LoVo (cell line): ENCODE measurements at places on chromosomes 4 and X.

GRCh38 chrX:4627414-4627813 is 914.0 kb upstream of the PRKX start:
- no peak for DNase-seq

DNA sequence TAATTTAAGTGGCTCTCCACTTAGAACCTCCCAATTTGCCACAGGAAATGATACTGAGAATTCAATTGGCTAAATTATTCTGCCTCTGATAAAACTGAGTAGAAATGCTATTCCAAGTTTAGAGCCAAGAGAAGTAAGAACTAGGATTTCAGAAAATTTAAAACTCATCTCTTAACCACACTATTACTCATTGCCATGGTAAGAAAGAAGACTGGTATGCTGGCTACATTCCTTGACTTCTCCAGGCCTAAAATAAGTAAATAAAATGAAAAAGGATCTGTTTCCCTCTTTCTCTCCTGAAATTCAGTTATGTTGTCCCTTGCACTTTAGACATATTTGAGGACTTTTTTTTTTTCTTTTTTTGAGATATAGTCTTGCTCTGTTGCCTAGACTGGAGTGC is 23.3 kb downstream of the ZNF280C start:
- no peak for DNase-seq

DNA sequence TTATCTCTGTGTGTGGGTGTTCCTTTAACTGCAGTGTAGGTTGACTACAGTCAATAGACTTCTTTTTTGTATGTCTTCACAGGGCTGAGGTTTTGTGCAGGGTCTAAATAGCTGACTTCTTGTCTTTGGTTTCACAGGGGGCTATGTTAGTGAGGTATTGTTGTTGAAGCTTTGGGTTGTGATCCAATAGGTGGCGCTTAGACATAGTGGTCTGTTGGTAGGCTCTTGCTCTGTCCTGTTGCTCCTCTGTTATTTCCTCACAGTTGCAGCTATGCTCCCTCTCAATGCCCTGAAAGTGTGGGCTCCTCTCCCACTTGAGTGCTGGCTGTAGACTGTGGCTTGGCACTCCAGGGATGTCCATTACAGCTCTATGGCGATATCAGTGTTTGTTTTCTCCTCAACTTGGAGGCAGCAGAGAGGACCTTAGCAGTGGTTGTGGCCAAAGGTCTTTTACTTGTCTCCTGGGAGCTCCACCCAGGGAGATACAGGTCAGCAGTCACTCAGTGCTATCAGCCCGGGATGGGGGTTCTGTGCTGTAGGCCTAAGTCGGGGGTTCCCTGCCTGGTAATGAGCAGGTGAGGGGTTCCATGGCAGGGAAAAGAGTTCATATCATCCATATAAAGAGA is 14.0 kb downstream of the POF1B start:
- no peak for DNase-seq

DNA sequence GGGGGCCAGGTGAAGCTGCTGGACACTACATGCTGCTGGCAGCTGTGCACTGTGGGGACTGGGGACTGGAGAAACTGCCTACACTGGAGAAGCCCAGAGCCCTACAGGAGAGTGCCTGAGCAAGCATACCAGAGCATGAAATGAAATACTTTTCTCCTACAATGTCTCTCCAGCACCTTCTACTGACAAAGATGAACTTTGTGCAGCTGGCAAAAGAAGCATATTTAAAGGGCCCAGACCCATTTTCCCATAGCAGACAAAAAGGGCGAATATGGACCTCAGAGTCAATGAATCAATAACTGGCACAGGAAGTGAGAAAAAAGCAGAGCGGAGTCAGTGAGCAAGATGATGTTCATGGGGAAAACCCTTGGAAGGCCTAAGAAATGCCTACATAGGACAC is 30.9 kb upstream of the GK start:
- DNase-seq = no peak

- DNase-seq = no peak
These were observed 6.3 kb downstream of the SFRP2 start for GRCh38 chr4:153782581-153782980.

GRCh38 chrX:29792335-29792734 is 423.0 kb upstream of the MAGEB2 start:
- DNase-seq = no peak

GRCh38 chr4:112732142-112732541 is 95.2 kb downstream of the LARP7 start:
- DNase-seq = no peak

DNA sequence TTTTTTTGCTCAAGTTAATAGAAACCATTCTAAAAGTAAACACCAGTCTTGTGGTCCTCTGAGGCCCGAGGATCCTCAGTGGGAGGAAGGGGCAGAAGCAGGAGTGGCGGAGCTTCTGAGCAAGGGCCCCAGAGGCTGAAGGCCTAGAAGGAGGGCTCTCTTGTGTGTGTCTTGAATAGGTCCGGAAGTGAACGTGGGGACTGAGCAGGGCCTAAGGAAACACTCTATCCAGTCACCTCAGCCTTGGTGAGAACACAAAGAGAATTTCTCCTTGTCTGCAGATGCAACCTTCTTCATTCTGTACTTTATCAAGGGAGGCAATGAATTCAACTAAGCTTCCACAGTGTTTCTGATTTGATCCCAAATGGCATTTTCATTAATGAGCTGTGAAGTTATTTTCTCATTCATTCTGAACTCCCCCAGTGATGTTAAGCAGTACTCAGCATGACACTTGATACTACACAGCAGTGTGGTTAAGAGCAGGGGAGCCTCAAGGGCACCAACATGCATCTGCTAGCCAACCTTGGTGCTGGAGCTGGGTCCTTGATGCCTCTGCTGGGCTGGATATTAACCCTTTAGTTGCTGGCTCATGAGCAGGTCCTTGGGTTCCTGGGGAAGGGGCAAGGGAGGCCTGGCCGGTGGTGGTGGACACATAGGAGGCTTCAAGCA is 64.7 kb downstream of the RBM47 start:
- no peak for DNase-seq

DNA sequence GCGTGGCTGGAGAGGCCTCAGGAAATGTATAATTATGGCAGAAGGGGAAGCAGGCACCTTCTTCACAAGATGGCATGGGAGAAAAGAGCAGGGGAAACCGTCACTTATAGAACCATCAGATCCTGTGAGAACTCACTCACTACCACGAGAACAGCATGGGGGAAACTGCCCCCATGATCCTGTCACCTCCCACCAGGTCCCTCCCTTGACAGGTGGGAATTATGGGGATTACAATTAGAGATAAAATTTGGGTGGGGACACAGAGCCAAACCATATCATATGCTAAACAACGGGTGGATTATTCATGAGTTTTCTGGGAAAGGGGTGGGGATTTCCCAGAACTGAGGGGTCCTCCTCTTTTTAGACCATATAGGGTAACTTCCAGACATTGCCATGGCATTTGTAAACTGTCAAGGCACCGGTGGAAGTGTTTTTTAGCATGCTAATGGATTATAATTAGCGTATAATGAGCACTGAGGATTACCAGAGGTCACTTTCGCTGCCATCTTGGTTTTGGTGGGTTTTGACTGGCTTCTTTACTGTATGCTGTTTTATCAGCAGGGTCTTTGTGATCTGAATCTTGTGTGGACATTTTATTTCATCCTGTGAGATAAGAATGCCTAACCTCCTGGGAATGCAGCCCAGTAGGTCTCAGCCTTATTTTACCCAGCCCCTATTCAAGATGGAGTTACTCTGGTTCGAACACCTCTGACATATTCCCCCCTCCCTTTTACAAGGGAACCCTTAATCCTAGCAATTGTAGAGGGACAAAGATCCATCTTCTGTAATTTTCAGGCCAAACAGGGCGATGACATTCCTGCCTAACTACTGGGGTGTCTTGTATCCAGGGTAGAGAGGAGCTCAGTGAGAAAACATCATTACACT is 27.6 kb upstream of the ZNF81 start:
- no peak for DNase-seq

DNA sequence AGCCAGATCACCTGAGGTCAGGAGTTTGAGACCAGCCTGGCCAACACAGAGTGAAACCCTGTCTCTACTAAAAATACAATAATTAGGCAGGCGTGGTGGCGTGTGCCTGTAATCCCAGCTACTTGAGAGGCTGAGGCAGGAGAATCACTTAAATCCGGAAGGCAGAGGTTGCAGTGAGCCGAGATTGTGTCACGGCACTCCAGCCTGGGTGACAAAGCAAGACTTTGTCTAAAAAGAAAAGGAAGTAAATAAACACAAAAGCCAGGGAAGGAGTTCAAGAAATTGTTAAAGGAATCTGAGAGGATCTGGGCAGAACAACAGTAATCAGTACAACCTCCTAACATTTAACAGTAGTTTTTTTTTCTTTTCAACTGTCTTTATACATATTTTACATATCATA is 48.7 kb upstream of the ARHGEF6 start:
- DNase-seq = no peak

DNA sequence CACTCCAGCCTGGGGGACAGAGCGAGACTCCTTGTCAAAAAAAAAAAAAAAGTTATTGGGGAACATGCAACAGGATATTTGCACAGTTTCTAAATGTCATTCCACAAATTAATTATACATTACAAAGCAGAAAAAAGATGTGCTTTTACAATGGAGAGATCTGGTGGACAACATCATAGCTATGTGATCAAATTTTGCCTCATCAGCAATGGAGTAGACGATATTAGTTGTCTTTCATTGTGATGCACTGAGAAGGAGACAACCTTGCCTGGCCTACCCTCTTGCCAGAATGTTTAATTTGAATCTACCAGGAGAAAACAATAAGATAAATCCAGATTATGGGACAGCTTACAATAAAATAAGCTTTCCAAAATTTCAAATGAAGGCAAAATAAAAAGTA is 30.5 kb upstream of the BLTP1 start:
- no peak for DNase-seq

DNA sequence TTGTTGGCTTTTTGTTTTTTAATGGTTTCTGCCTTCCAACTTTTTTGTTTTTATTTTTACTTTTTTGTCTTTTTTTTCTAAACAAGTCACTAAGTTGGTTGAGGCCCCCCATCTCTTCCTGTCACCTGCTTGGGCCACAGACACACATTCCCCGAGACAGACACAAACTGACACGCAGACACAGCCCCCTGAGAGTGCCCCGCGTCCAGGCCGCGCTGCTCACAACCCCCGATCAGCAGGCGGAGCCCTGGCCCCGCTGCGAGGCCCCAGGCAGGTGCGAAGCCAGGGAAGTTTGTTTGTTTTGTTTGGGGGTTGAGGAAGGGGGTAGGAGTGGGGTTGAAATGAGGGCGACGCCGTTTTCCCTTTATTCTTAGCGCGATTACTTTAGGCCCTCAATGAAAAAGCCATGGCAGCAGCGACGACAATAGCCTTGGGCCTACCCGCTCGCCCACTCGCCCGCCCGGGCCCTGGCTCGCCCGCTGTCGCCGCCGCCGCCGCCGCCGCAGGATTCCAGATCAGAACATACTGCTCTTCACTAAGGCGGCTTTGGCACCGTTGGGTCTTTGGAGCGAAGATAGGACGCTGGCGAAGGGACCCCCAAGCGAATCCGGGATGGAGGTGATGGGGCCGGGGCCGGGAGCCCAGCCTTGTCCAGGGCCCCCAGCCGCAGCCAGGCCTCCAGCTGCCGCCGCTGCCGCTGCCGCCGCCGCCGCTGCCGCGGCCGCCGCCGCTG is 3.1 kb downstream of the PHOX2B start:
- no peak for DNase-seq

- no peak for DNase-seq
These were observed 263.6 kb downstream of the DCTD start for GRCh38 chr4:182653596-182653995.

GRCh38 chr4:143581331-143581946 is 67.9 kb downstream of the SMARCA5 start:
- DNase-seq = no peak

DNA sequence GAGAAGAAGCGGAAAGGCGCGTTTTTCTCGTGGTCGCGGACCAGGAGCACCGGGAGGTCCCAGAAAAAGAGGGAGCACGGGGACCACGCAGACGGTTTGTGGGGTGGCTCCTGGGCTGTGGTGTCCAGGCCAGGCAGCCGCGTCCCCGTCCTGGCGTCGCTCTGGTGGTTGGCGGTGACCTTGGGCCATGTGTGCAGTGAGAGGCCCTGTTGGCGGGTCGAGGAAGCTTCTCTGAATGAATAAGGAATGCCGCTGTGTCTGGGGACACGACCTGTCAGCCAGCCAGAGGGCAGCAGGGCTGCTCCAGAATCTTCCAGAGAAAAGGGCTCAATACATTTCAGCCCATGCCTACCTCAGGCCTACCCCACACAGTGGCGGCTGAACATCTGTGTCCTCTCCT is 24.3 kb upstream of the HGFAC start:
- DNase-seq = no peak

- no peak for DNase-seq
These were observed 6.9 kb downstream of the SORCS2 start for GRCh38 chr4:7199129-7199725.

GRCh38 chr4:22473268-22473667 is 42.6 kb downstream of the ADGRA3 start:
- DNase-seq = no peak

DNA sequence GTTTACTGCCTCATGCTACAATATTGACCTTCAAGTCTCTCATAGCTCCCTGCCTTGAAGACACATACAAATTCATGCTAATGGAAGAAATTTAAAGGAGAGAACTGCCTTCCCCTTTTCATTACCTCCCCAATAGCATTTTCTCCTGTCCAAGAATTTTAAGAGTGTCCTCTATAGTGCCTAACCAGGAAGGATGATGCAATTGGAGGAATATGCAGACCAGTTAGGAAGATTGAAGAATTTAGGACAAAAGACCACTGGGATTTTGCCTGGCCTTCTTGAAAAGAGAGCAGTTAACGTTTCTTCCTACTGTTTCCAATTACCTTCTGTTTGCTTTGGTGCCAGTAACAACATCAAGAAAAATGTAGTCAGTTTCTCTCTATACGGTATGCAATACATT is 443.9 kb downstream of the INPP4B start:
- no peak for DNase-seq

DNA sequence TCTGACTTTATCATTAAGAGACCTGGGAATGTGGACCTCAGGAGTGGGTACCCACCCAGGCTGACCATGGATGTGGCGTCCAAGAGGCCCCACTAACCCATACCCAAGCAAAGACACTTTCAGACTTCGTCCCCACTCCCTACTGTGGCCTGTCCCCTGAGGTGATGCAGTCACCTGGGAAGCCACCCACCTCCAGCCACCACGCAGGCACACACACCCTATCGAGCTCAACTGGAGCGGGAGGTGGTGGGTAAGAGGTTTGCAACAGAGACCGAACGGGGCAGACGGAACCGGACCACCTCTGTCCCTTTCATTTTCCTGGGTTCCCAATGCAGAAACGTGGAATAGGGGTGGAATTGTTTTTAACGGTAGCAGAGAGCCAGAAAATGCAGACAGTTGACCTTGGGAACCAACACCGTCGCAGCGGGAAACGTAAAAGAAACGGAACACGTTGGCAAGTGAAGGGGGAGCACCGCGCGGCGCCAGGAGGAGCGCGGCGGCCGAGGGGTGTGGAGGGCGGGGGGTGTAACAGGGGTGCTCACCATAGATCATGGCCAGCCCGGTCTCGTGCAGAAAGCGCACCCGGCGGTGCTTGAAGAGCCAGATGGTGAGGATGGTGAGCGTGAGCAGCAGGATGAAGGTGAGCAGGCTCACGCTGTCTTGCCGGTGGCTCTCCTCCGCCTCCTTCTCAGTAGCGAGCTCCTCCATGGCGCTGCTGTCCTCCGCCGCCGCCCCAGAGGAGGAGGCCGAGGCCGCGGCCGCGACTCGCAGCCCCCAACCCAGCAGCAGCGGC is 559 bp downstream of the SLC9A7 start:
- no peak for DNase-seq
